GDM1 (cell line): ENCODE measurements at places on chromosomes 16 and 17.
A peak's percentile ranks its signal among the peaks of the same experiment; 100 is the strongest.

DNA sequence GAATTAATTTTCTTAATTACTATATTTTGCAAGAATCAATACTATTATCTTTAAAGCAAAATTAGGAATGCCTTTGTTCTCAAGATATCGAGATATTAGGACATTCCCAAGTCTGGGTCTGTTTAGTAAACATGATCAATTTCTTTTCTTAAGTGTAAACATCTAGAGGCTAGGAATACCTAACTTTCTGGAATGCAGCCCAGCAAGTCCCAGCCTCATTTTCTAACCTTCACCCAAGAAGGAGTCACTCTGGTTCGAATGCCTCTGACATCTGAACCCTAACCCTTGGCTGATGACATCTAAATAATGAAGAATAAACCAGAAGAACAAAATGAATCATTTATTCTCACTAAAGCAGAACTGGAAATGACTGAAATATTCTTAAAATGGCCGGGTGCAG lies 297.5 kb upstream of the IRX3 start:
- no peak for DNase-seq

DNA sequence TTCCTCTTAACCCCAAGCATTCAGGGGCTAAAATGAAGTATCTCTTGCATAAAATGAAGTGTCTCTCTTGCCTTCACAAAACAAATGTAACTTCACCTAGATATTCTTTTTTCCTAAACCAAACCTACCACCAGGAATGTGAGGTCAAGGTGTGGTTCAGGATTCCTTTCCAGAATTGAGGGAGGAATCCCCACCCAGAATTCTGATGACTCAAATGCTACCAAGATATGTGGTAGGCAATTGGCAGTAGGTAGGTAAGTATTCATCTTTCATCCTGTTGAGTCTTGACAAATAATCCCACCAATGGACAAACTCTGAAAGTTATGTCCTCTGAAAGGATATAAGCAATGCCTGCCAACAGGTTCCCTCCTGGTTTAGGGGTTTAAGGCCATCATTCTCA lies 26.2 kb downstream of the TRIM16 start:
- no peak for DNase-seq

DNA sequence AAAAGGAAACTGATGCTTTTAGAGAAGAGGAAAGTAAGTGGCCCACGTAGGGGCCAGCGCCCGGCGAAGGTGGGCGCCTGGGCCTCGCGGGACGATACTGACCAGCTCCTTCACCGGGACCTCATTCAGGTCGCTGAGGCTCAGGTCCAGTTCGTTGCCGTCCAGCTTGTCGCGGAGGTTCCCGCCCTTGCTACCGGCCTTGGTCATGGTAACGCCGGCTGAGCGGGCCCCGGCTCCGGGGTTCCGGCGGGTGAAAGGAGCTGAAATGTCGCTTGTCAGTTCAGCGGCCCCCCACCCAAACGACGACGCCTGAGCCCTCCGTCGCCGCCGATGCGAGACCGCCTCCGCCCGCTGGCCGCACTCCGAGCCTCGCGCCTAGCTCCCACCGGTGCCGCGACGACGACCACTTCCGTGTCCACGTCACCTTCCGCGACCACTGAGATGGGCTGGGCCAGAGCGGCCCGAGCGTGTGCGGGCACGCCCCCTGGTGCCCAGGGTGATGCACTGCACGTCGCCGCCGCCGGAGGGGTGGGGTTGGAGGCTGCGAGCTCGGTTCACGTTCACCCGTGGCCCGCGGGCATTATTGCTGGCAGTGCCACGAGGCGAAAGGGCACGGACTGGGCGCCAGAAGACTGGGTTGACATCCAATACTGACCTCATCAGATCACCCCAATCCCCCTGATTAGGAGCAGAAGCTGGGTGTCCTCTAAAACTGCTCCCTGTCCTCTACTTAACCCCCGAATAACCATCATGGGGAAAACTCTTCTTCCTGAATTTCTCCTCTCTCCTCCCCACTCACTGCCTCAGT lies at the start of gene LRRC59:
LRRC59 (minus strand) TSS at position 413 of the 808 bp plus-strand sequence; CDS start at position 207, 206 bp downstream.
- DNase-seq: peak; percentile 80

- no peak for DNase-seq
These were observed 18.5 kb upstream of the AATK start for GRCh38 chr17:81184555-81184954.

DNA sequence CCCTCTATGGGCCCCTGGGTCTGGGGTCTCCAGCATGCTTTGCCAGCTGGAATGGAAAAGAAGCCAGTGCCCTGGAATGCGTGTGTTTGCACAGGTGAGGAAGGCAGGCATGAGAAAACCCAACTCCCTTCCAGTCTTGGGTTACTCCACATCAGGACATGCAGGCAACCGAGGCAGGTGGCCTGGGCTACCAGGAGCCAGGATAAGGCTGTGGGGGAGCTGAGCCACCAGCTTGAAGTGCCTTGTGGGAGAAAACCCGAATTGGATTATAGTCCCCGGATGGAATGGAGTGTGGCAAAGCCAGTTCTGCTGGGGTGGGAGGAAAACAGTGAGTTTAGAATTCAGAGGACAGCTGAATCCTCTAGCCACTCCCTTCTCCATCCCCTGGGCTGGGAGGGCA lies 7.2 kb downstream of the SRCIN1 start:
- DNase-seq: peak; percentile 40

- no peak for DNase-seq
These were observed 6.5 kb downstream of the DPEP2NB start for GRCh38 chr16:68009157-68009735.
